NCI-H345 (cell line): ENCODE measurements at places on chromosomes 5 and 9.

- DNase-seq: no peak
Measured at GRCh38 chr9:92711844-92712243, 41.9 kb upstream of the IPPK start.

GRCh38 chr9:128523199-128523925 lies 18.8 kb downstream of the GLE1 start:
- peak; percentile 78 for DNase-seq

DNA sequence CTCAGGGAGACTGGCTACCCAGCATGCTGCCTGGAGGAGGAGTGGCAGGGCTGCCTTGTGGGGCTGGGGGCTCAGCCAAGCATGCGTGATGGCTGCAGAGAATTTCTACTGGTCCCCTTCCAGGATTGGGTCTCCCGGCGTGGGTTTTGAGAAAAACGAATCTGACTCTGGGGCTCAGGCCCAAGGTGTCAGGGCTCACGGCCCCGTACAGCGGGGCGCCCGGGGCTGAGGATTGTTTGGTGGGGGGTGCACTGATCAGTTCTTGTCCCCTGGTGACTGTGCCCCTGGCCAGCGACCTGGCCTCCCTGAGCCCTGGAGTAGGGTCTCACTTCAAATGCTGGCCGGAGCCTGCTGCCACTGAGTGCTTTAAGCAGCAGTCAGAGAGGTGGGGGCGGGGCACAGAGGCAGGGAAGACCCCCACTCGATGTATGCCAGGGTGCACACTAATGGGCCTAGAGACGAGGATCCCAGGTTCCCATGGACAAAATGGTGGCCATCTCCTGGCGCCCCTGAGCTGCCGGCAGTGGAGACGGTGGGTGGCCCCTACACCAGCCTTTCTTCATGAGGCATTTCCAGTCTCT lies 45.5 kb upstream of the RNU6ATAC start:
- no peak for DNase-seq

DNA sequence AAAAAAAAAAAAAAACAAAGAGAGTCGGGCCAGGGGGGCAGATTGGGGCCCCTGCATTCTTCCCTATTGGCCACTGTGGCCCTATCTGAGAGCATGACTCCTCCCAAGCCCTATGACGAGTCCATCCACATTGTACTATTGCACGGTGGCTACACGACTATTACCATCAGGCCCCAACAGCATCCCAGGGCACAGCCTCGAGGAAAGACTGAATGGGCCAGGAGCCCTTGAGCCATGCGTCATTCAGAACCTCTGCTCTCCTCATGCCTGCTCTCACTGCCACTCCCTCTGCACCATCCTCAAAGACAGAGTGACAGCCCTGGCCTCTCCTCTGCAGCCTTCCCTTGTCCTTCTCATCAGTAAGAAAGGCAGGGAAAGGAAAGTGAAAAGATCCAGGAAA lies 20.2 kb upstream of the ORM1 start:
- DNase-seq: no peak

- no peak for DNase-seq
Measured at GRCh38 chr9:30925635-30926034, 1458.8 kb upstream of the ACO1 start.

DNA sequence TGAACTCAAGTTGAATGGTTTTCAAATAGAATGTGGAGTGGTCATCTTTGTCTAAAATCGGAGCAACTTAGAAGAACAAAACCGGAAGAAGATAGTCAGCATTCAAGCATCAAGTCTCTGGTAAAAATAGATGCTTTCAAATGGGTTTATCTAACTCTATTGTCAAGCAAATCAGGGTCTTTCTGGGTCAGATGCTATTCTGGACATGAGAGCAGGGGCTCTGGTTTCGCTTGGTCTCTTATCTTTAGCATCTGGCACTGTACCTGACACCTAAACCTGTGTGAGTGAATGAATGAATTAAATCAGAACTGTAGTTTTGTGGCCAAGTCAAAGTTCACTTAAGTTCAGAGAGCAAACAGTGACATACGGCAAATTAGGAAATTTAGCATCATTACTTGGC lies 173.5 kb downstream of the SLIT3 start:
- DNase-seq: no peak

- peak; percentile 26 for DNase-seq
Measured at GRCh38 chr9:83583151-83584014, 39.6 kb upstream of the IDNK start.

GRCh38 chr5:120368923-120369715 lies 95.0 kb upstream of the PRR16 start:
- DNase-seq: no peak

DNA sequence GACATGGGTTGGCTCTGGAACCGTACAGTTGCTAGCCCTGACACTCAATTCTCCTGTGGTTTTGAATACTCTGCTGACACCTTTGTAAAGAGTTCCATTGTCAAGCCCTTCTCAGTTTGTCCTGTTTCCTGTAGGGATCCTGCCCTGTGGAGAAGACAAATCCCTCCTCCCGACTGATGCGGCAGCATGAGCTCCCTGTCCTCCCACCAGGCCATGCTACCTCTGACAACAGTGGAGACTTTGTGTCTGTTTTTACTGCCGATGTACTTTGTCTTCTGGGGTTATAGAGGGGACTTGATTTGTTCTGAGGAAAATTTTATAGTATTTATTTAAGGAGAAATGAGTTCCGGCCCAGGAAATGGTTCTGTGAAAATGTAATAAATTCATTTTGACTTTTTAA lies 57.8 kb downstream of the PRLR start:
- DNase-seq: no peak

DNA sequence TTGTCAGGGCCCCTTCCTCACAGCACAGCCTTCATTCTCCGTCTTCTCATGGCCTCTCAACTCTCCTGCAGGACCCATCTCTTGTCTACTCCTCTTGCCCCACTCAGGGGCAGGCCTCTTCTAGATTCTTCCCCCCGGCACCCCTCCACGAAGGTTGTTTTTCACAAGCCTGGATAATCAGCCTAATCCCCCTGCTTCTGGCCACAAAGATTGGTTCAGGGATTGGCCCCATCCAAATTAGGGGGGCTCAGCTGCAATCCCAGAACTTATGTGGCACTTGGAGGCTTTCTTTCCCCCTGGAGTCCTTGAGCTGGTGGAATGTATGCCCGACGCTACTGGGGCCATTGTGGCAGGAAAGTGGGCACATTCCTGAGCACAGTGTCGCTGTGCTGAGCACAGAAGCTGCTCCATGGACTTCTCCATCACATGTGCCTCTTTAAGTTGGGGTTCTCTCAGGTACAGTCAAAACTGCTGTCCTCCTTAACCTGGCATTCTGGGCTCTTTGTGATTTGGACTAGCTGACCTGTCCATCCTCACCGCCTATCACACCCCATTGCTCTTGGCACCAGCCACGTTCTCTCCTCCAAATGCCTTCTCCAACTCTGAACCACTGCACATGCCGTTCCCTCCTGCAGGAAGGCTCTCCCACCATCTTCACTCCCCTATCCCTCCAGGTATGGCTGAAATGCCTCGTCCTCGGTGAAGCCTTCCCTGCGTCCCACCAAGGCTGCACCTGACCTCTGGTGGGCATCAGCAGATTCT lies 66.8 kb upstream of the RNF130 start:
- DNase-seq: no peak

DNA sequence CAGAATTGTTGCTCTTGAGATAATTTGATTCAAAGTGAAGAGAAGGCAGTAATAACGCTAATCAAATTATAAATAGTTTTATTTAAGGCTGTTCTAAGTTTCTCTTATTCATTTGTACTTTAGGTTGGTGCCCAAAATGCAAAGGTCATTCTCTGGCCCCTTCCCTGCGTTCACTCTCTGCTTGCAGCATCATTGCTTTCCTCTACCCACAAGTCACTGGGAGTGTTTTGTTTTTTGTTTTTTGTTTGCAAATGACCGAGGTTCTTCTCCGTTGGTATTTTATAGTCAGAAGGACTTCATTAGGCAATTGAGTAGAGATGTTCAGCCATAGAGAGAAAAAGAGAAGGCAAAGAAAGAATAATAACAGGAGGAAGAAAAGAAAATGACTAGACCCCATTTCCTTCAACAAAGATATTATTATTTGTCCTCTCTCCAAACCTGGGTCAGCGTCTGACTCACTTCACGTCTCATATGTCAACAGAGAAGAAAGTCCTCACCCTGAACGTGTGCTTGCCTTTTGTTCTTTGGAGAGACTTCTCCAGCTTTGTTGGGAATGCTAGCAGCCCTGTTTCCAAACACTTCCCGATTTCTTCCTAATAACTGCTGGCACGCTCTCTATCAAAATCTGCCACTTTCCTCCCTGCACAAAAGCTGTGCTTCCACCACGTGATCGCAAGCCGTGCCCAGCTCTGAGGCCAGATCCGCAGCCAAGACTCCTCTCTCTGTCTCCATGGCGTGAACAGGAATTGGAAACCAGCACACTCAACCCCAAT lies 119.8 kb downstream of the EBF1 start:
- DNase-seq: no peak

DNA sequence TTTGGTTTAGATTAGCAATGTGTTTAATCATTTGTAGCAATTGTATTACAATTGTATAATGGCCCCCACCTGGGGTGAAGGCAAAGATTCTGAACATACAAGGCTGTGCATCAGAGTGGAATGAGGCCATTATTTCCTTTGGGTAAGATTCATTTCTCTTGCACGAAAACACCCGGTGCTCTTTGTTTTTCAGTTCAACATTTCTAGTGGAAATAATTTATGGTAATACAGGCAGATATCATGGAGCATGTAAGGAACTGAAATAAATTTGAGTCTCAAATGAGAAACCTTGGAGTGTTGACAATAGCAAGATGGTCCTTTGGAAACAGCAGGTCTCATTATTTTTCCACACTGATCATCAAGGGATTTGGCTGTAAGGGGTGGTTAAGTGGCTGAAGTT lies 475.9 kb downstream of the GABRG2 start:
- DNase-seq: no peak

GRCh38 chr5:72785801-72786200 lies 30.7 kb upstream of the TNPO1 start:
- DNase-seq: no peak

DNA sequence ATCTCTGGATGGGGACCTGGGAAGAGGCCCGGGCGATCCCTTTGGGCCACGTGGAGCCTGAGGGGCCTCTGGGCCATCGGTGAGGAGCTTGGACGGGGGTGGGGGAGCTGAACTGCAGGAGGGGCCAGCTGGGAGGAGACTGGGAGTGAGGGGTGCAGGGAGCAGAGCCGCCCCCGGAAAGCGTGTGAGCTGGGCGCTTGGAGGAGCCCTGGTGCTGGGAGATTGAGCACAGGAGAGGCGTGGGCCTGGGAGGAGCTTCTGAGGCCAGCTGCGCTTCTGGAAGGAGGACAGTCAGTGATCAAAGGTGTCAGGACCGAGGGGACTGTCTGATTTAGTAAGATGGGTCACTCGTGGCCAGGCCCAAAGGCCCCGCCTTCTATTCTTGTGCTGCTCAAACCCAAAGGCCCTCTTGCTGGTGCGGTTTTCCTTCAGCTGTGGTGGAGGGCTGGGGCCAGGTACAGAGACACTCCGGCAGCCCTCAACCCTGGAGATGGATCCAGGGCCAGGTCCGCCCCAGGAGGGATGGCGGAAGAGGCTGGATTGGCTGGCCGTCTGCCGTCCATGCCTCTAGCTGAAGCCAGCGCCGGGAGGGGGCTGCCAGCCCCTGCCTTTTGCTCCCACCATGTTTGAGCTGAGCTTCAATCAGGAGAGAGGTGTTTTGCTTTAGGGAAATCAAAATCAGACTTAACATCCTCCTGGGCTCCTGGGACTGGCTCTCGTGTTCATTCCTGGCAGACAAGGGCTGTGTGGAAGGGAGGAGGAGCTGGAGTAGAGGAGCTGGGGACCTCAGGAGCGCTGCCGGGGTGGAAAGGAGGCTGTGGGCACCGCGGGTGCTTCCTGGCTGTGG lies 21.6 kb downstream of the NCS1 start:
- DNase-seq: no peak

DNA sequence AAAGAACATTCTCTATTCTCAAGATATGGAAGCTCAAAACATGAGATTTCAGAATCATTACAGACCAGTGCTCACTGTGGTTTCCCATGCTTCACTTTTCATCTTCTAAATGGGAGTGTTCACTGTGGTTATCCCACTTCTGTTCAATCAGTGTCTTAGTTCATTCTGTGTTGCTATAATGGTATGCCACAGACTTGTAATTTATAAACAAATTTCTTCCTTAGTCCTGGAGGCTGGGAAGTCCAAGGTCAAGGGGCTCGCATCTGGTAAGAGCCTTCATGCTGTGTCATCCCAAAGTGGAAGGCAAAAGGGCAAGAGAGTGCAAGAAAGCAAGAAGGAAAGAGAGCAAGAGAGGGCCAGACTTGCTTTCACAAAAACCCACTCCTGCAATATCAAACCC lies 146.3 kb downstream of the TTC39B start:
- no peak for DNase-seq

- DNase-seq: peak; percentile 84
Measured at GRCh38 chr9:125538092-125538473, 168.9 kb downstream of the MAPKAP1 start.

GRCh38 chr9:102518324-102518723 lies 476.8 kb upstream of the CYLC2 start:
- DNase-seq: no peak

GRCh38 chr5:171336521-171337209 lies 27.6 kb downstream of the TLX3 start:
- DNase-seq: peak; percentile 61

GRCh38 chr5:154999865-155000264 lies 13.7 kb upstream of the KIF4B start:
- DNase-seq: no peak

- DNase-seq: no peak
Measured at GRCh38 chr9:95670122-95670521, 153.4 kb upstream of the PTCH1 start.

DNA sequence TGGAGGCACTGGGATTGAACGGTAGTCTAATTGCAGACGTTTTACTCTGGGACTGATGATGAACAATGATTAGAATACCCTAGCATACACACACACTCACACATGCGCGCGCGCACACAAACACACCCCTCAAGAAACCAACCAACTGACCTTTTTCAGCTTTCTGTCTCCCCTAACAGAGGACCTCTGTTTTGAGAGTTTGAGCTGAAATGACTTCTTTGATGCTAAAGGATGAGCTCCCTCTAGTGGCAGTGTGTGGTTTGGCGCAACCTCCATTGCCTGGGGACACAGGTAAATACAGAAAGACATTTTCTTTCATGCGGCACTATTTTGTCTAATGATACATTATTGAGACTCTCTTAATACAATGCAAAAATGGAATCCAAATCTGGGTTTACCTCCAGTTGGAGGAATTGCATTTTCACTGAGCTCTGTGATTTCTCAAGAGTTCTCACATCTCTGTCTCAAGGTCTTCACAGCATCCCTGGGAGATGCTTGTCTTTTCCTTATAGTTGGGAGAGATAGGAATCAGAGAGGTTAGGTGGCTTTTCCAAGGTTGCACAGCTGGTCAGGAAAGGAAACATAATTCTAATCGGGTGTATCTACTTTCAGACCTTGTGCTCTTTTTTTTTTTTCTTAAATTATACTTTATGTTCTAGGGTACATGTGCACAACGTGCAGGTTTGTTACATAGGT lies 187.5 kb downstream of the TMEM38B start:
- DNase-seq: peak; percentile 75

DNA sequence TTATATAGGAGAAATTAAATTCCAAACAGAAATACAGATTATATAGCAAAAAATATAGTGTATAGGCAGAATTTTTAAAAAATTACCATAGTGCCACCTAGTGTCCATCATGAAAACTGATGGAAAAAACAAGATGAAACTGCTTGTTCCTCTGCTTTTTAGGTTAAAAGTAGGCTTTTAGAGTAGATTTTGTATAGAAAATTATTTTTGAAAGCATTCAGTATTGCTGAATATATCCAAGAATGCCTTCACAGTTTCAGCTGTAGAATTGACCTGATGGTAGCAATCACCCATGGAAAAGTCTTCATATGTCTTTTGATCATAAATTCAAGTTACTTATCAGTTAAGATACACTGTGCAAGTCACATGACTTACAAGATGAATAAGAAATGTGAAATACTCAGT lies 19.7 kb downstream of the RIOK2 start:
- DNase-seq: no peak

GRCh38 chr5:6717687-6718086 lies 4.5 kb downstream of the TENT4A start:
- no peak for DNase-seq
